ENCODE measurements at places on chromosomes 13 and 19.

DNA sequence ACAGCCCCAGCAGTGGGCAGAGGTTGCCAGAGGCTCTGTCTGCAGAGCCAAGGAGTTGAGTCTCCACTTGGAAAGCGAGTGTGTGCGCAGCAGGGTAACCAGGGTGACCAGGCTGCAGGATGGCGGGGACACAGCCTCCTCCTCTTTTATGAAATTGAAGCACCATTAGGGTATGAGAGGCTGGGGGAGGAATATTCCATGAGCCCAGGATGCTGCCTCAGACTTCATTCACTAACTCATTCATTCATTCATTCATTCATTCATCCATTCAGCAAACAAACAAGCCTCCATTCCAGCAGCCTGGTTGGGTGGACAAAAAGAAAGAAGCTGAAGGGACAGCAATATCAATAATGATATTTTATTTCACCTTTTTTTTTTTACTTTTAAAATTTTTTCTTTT, 6.6 kb upstream of the LMTK3 start:
- H3K27ac ChIP-seq: no peak overlapping the region
- H3K27me3 ChIP-seq: no peaks in the 10 kb centered on the region
- no peak overlapping the region for H3K4me3 ChIP-seq
- no peaks in the 10 kb centered on the region for H3K36me3 ChIP-seq
- DNase-seq: no peak

DNA sequence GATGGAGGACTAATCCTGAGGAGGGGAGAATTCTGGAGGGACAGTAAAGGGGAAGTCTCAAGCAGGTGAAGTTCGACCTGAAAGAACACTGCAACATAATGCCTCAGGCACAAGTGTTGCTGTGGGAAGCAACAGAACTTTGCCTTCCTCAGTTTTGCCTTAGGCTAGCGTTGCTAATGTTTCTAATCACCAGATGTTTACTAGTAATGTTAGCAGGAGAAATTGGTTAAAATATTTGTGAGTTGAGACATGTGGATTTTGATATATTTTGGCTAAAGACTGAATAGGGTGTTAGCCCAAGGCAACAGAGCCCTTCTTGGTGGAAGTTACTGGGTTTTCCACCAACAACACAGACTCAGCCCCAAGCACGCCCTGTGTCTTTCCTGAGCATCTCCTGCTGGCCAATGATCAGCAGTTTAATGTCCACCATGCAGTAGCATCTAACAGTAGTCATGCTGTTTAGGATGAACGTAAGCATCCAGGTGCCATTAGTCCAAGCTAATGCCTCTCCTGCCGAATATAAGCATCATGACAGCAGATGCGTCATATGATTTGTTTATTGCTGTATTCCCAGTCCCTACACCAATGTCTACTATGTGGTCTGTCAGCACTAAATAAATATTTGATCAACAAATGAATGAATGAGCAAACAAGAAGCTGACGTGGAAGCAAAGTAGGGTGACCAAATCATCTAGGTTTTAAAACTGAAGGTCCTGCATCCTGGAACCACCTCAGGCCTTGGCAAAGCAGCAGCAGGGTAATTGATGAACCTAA, 511.9 kb upstream of the HTR2A start:
- no peak overlapping the region for H3K4me3 ChIP-seq
- no peaks in the 10 kb centered on the region for H3K36me3 ChIP-seq
- no peaks in the 10 kb centered on the region for H3K4me1 ChIP-seq
- H3K27ac ChIP-seq: no peak overlapping the region
- no peaks in the 10 kb centered on the region for H3K27me3 ChIP-seq

- no peaks in the 10 kb centered on the region for H3K27me3 ChIP-seq
- DNase-seq: no peak
- H3K4me1 ChIP-seq: no peaks in the 10 kb centered on the region
These were observed 148.5 kb upstream of the FREM2 start for GRCh38 chr13:38538422-38538821.

DNA sequence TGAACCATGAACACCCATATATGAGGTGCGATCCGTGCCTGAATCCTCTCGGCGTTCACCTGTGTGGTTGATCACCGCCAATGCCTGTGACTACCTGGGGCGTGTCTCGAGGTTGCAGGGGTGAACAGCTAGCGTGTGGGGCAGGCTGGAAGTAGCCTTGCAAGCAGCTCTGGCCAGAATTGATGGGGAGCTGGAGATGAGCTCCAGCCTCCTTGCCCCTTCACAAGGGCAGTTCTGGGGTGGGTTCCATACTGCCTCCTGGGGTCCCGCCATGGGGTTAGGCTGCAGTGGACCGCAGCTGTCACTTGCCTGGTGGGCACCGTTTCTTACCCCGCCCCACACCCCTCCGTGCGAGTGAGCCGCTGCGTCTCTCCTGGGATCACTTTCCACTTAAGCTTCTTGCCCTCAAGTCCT, 154.5 kb upstream of the SOX1 start:
- H3K27ac ChIP-seq: no peak overlapping the region
- no peaks in the 10 kb centered on the region for H3K4me1 ChIP-seq
- no peaks in the 10 kb centered on the region for H3K27me3 ChIP-seq
- DNase-seq: no peak

DNA sequence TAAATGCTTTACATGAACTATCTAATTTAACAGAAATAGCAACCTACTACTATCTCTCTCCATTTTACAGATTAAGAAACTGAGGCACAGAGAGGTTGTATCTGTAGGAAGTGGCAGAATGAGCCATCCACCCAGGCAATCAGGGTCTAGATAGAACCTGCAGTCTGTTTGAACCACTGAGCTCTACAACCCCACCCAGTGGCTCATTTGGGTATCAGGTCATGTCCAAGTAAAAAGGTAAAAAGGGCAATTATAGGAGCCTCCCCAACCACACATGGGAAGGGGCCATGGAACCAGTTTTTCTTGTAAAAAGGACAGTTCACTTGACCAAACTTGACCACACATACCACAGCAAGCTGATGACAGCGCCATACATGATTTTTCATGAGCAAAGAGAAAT, 92.9 kb upstream of the SGCG start:
- no peaks in the 10 kb centered on the region for H3K36me3 ChIP-seq
- no peak overlapping the region for H3K27ac ChIP-seq
- H3K4me1 ChIP-seq: no peaks in the 10 kb centered on the region
- DNase-seq: no peak
